ENCODE measurements at places on chromosomes 1 and 21. TPM values are rescaled to one million over a fixed set of nuclear protein-coding genes. Genes with fewer than 3 reads are reported as not detected.

GRCh38 chr1:151187205-151187604 is 2.8 kb downstream of the VPS72 start:
- DNase-seq: no peak

DNA sequence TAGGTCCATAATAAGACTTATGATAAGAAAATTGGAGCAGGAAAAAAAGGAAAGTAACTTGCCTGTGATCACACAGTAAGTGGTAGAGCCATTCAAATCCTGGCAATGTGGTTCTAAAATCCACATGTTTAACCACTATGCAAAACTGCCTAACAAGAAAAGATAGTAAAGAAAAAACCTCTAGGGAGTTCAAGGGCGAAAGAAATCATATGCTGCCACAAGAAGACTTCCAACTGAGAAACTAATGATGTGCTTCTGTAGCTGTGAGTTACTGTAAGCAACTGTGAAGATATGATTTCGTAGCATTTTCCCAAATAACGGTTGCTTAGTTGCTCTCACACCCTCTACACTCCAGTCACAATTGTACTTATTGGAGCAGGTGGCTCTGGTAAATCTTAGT is 20.9 kb upstream of the LYPLAL1 start:
- DNase-seq: no peak

GRCh38 chr1:65207317-65207716 is 59.3 kb downstream of the AK4 start:
- no peak for DNase-seq

GRCh38 chr1:243730487-243731150 is 119.4 kb downstream of the AKT3 start:
- DNase-seq: no peak

The HMCN1 gene
- 0.17 TPM for total RNA-seq

- DNase-seq: peak; percentile 71
Observed at GRCh38 chr21:41758550-41758949, 8.3 kb downstream of the RIPK4 start.

The TACSTD2 gene
- 129 TPM for total RNA-seq

The KCNE2 gene
- not detected for total RNA-seq

GRCh38 chr1:193634876-193635275 is 448.5 kb upstream of the B3GALT2 start:
- peak; percentile 60 for DNase-seq

DNA sequence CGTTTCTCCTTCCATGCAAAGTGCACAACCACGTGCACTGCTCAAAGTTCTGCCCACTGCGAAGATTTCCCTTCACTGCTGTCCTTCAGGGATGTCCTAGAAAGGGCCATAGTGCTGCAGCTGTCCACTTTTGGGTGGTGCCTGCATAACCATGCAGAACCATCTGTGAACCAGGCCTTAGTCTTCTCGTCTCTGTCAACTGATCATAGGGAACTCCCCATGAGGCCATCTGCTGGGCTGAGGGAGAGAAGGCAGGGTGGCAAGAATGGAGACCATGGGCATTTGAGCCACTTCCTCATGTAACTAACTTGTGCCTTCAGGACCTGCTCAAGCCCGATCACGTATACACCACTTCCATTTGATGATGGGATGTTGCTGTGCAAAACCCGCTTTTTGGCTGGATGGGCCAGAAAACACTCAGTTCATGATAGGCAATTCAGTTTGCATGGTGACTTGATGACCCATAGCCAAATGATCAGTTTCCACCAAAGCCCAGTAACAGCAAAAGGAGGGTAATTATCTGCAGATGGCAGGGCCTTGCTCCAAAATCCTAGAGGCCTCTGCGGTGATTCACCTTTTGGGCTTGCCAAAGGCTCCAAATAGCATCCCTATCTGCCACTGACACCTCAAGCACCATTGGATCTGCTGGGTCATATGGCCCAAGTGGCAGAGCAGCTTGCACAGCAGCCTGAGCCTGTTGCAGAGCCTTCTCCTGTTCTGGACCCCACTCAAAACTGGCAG is 9.5 kb downstream of the ST6GALNAC5 start:
- DNase-seq: no peak

DNA sequence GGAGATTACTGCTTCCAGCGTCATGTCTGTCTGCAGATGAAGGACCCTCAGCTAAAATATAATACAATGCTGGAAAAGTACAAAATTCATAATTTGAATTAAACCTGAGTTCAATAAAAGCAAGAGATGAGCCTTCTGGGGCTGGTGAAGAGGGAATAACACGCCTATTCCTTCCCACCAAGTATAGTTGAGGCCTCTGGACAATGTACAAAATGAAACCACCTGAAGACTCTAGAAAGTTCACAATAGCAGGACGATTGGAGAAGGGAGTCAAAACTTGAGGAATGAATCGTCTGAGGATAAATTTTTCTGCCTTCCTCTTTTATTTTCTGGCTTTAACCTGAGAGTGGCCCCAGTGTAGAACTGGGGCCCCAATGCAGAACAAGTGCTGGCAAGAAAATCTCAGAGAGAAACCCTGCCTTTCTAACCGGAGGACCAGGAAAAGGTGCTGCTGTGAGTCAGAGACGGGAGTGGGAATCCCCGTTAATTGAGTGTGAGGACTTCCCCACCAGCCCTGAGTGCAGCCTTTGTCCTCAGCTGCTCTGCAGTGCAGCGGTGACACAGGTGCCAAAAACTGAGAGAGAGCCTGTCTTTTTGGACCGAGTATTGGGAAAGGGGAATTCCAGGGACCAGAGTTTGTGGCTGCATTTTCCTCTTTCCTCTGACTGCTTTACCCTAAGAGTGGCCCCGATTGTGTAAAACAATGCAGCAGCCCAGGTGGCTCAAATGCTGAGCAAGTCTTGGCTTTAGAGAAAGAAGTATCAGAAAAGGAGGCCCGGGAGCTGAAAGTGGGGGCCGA is 264.9 kb downstream of the DYRK1A start:
- DNase-seq: peak; percentile 75

- DNase-seq: peak; percentile 22
Observed at GRCh38 chr1:46687093-46687659, 15.5 kb downstream of the TEX38 start.

DNA sequence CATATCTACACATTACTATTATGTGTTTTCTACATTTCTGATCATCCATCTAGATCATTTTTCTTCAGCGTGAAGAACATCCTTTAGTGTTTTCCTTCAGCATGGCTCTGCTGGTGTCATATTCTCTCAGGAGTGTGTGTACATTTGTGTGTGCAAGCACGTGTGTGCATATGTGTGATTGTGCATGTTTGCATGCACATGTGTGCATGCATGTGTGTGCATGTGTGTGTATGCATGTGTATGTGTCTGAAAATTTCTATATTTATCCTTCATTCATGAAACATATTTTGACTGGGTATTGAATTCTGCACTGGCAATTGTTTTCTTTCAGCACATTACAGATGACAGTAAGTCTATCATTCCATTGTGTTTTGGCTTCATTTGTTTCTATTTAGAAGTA is 74.6 kb downstream of the FHAD1 start:
- no peak for DNase-seq

DNA sequence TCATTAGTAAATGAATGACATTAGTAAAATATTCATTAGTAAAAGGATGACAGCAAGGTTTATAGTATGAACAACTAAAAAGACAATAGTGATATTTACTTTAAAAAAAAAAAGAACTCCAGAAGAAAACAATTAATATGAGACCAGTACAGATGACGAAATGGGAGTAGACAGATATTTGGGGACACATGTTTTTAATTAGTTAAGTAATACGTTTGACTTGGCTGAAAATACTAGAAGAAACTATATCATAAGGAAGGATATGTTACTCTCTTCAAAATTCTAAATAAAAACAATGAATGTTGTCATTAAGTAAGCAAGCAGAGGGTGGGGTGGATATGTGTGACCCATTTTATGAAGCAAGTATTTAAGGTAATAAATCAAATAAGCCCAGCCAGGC is 61.9 kb downstream of the GPATCH2 start:
- no peak for DNase-seq

DNA sequence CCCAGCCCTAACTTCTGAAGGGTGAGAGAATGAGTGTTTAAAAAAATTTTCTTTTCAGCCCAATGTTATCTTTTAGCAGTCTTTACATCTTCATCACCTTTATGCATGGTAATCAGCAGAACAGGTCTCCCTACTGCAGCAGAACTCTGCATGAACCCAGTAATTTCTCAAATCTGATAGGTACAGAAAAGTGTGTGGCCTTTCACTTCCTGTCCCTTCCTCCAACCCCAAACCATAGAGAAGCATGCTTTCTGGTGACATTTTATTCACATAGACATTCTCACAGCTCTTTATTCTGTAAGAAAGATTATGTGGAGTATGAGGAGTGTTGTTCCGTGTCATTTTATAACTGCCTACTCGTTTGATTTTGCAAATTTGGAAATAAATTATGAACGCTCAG is 68.6 kb downstream of the RPAP2 start:
- no peak for DNase-seq

The MLLT11 gene
- 6.6 TPM for total RNA-seq

The CSF3R gene
- 0.15 TPM for total RNA-seq

GRCh38 chr1:37989361-37989930 is 376 bp downstream of the SF3A3 start:
- no peak for DNase-seq

GRCh38 chr1:117842408-117843170 is 86.8 kb downstream of the GDAP2 start:
- DNase-seq: peak; percentile 31

DNA sequence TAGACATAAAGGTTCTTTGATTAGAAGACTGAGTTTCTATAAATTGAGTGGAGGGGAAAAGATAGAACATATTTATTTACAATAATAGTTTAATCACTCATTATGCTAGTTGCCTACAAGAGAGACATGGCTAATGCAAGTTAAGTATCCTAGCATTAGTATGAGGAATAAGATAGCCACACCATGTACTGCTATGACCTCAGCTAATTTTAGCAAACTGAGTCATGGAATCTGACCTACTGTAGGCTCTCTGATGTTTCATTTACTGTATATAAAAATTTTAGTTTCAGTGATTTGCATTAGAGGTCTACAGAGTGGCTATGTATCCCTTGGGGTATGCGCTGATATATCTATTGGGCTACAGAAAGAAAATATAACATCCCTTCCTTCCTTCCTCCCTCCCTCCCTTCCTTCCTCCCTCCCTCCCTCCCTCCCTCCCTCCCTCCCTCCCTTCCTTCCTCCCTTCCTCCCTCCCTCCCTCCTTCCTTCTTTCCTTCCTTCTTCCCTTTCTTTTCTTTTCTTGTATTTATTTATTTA is 5.8 kb downstream of the AGL start:
- DNase-seq: no peak

The LENEP gene
- not detected for total RNA-seq

The AGO4 gene
- 19.9 TPM for total RNA-seq

GRCh38 chr21:28910280-28910887 is 82.3 kb downstream of the LTN1 start:
- DNase-seq: no peak

DNA sequence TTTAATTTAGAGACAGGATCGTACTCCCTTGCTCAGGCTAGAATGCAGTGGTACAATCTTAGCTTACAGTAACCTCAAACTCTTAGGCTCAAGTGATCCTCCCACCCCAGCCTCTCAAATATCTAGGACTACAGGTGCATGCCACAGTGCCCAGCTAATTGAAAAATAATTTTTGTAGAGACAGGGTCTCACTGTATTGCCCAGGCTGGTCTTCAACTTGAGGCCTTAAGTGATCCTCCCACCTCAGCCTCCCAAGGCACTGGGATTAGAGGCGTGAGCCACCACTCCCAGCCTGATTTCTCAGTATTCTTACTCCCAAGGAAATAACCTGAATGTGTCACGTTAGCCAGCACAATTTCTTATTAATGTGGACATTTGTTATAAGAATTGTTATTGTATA is 9.8 kb downstream of the RLF start:
- DNase-seq: no peak

GRCh38 chr1:24961961-24962861 is 32.1 kb upstream of the RUNX3 start:
- no peak for DNase-seq

DNA sequence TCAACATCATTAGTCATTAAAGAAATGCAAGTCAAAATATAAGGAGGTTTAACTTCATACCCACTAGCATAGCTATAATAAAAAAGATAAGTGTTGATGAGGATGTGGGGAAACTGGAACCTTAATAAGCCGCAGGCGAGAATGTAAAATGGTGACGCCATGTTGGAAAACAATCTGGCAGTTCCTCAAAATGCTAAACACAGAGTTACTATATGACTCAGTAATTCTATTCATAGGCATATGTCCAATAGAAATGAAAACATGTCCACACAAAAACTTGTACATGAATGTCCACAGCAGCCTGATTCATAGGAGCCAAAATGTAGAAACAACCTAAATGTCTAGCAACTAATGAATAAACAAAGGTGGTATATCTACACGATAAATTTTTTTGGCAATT is 23.2 kb downstream of the DDX59 start:
- DNase-seq: no peak

DNA sequence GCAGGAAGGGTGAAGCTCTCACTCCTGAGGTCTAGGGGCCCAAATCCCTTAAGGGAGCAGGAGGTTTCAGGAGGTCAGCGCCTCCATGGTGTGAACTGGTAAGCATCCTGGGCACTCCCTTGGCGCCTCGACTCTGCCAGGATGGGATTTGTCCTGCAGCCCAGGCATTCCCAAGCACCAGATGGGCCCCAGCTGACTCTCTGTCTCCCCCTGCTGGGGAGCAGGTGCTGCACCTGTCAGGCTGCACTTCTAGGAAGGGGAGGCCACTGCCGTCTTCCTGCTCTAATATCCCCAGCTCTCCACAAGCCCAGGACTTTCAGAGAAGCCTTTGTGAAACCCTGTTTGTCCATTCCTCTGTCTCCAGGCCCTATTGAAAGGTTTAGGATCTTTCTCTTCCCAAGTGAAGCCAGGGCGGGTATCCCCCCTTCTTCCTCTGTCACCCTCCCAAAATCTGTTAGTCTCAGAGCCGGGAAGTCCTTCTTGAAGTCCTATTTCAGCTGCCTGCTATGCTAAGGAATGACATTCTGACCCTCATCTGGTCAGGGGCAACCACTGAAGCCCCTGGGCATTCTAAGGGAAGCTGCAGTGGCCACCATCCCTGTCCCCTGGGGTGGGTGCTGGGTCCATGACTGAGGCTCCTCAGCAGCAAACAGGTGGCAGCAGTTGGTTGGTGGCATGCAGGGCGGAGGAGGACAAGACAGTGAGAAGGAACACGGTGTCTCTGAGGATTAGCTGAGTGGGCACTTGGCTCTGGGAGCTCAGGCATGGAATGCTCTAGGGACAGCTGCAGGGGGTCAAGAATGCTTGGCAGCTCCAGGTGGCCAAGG is 3.2 kb downstream of the MYBPH start:
- peak; percentile 51 for DNase-seq

DNA sequence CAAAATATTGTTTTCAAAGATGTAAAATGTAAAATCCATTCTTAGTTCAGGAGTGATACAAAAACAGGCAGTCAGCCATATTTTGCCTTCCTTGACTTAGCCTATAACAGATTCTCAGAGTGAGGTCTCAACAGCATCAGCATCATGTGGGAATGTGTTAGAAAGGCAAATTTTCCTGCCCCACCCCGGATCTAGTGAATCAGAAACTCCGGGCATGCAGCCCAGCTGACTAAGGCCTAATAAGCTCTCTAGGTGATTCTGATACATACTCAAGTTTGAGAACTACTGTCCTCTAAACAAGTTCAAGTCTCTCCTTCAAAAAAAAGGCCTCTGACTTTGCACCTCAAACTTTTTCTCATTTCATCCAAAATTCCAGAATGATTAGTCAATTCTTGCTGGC is 46.9 kb upstream of the PRRC2C start:
- peak; percentile 97 for DNase-seq

The ZBTB18 gene
- 16.3 TPM for total RNA-seq

The TMPRSS15 gene
- total RNA-seq: not detected

GRCh38 chr1:38559446-38560165 is 300.0 kb downstream of the RRAGC start:
- peak; percentile 4 for DNase-seq

GRCh38 chr1:97270508-97271307 is 549.1 kb downstream of the PTBP2 start:
- DNase-seq: no peak
